ENCODE measurements at places on chromosomes 7 and 10. TPM values are rescaled to one million over a fixed set of nuclear protein-coding genes. Genes with fewer than 3 reads are reported as not detected.
A peak's percentile ranks its signal among the peaks of the same experiment; 100 is the strongest.

SPOCK2 gene
- total RNA-seq, result 291 TPM

EGFR gene
- total RNA-seq, result not detected

IL15RA gene
- 30.0 TPM for total RNA-seq

MEOX2 gene
- not detected for total RNA-seq

CYREN gene
- 44.5 TPM for total RNA-seq

BAMBI gene
- total RNA-seq, result 0.32 TPM

ABCB1 gene
- 20.1 TPM for total RNA-seq

DNA sequence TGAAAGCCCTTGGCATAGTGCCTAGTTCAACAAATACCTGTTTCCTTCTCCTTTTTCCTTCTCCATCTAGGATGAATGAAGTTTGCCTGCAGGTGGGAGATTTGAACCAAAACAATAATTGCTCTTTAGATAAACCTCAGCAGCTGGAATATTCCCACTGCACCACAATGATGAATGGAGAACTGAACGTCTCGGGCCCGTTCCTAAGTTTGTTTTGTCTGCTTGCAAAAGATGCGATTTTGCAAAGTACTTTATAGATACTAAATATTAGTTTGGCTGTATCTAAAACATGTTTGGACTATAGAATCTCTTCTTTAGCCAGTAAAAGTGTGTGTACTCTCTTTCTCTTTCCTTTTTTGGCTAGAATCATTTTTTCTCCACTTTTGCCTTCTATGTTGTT is 75.8 kb upstream of the BMPER start:
- H3K4me1 ChIP-seq, result no peaks in the 10 kb centered on the region
- H3K4me3 ChIP-seq, result no peak overlapping the region
- no peaks in the 10 kb centered on the region for H3K27me3 ChIP-seq
- no peak overlapping the region for H3K27ac ChIP-seq

GRCh38 chr10:329361-330099 is 194.3 kb downstream of the ZMYND11 start:
- H3K27ac ChIP-seq, result peak overlapping the region; percentile 85
- DNase-seq, result peak; percentile 44
- peak overlapping the region; percentile 74 for H3K4me3 ChIP-seq
- H3K27me3 ChIP-seq, result no peaks in the 10 kb centered on the region
- no peaks in the 10 kb centered on the region for H3K36me3 ChIP-seq

DNA sequence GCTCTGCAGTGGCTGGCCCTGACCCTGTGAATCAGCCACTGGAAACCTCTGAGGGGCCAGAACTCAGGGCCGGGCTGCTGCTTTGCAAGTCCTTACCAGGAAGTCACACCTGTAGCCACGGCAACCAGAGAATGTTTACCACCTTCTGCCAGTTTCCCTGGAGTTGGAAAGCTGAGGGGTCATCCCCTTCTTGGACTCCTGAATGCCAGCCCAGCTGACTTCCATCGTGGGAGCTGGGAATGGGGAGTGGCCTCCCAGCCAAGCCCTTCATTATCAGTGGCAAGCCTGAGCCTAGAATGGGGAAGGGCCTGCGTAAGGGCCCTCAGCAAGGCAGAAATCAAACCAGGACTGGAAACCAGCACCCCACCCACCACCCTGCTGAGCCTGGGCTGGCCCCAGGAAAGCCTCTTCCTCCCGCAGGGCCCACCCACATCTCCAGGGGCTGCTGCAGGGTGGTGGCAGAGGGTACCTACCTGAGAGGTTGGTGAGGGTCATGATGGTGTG is 6.5 kb upstream of the CRHR2 start:
- H3K27me3 ChIP-seq, result peaks cover 29% of the 10 kb centered on the region
- no peak overlapping the region for H3K27ac ChIP-seq
- H3K4me3 ChIP-seq, result no peak overlapping the region
- no peaks in the 10 kb centered on the region for H3K4me1 ChIP-seq
- no peaks in the 10 kb centered on the region for H3K36me3 ChIP-seq

GRCh38 chr7:21903020-21903786 is 42.5 kb downstream of the CDCA7L start:
- no peak for DNase-seq
- H3K27ac ChIP-seq, result no peak overlapping the region
- H3K27me3 ChIP-seq, result no peaks in the 10 kb centered on the region
- peaks cover 8% of the 10 kb centered on the region for H3K4me1 ChIP-seq
- H3K36me3 ChIP-seq, result peaks cover 7% of the 10 kb centered on the region

DNA sequence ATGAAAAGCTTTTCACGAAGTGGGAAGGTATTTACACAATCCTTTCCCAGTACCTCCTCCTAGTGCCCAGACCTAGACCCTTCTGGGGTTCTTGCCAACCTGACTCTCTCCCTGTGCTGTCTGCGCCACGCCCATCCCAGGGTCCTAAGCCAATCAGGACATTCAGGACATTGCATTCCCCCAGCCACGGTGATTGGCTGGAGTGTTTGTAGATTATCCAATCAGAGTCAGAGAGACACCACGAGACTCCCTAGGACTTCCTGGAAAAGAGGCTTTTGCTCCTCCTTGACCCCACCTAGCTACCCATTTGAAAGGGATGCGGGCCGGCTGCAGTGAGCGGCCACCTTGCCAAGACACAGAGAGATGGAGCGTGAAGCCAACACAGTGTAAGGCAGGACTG is 3.5 kb upstream of the GDF2 start:
- H3K27me3 ChIP-seq, result no peaks in the 10 kb centered on the region
- no peaks in the 10 kb centered on the region for H3K4me1 ChIP-seq
- H3K4me3 ChIP-seq, result no peak overlapping the region
- H3K36me3 ChIP-seq, result no peaks in the 10 kb centered on the region
- H3K27ac ChIP-seq, result no peak overlapping the region
- no peak for DNase-seq

DNA sequence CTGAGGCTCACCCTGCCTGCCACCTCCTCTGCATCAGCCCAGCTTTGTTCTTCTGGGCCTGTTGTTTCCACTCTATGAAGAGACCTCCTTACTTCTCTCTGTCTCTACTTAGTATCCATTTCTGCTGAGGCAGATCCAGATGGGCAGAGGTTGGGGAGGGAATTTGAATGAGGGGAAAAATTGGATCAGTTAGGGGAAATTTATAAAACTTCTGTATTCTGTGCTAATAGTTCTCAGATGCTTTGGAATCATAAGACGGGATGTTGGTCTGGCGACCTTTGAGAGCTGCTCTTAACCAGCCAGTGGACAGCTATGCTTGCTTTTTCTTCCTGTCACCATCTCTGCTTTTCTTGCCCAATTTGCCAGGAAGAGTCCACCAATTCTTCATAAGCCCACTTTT is 55.5 kb downstream of the AUTS2 start:
- H3K27ac ChIP-seq, result no peak overlapping the region
- H3K36me3 ChIP-seq, result no peaks in the 10 kb centered on the region
- H3K4me3 ChIP-seq, result no peak overlapping the region
- no peak for DNase-seq
- H3K27me3 ChIP-seq, result peaks cover 16% of the 10 kb centered on the region
- no peaks in the 10 kb centered on the region for H3K4me1 ChIP-seq

DNA sequence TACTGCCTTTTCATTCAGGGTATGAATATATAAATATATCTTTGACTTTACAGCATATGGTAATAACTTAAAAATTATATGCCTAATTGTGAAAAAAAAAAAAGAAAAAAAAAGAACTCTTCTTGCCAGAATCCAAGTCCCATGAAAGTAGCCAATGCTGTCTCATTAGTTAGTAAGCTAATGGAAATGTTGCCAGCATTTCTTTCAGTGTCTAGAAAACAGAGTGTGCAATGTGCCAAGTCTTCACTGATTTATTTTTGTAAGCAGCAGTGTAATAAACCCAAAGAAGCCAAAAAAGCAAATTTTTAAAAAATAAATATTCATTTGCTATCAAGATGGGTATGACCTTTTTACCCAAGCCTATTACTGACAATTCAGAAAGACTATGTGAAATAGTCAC is 31.1 kb upstream of the LRRN3 start:
- no peak overlapping the region for H3K27ac ChIP-seq
- H3K36me3 ChIP-seq, result peaks cover 18% of the 10 kb centered on the region
- no peak for DNase-seq
- no peak overlapping the region for H3K4me3 ChIP-seq
- peaks cover 16% of the 10 kb centered on the region for H3K4me1 ChIP-seq

DNA sequence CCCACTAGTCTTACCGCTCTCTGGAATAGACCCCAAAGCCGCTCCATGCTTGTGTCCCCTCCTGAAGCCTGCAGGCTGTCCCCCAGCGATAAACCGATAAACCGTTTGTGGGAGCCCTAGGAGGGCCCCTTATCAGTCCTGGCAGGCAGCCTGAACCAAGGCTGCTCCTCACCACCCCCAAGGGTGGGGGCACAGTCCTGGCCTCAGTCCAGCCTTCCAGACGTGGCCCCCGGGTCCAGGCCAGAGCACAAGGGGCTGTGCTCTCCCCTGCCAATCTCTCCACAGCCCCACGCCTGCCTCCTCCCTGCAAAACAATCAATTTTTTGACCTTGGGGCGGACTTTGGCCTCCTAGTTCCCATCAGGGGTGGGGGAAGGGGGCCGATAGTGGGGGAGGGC is at the start of gene TFR2:
TSS of gene TFR2 (minus strand) at position 90 of the 397 bp plus-strand sequence. CDS start at position 47, 43 bp downstream.
- H3K27ac ChIP-seq, result no peak within 1 kb of the TSS
- H3K4me1 ChIP-seq, result no peaks in the 10 kb centered on the region
- no peaks in the 10 kb centered on the region for H3K36me3 ChIP-seq
- no peak for DNase-seq

- peaks cover 98% of the 10 kb centered on the region for H3K4me1 ChIP-seq
- H3K27me3 ChIP-seq, result no peaks in the 10 kb centered on the region
- peaks cover 17% of the 10 kb centered on the region for H3K36me3 ChIP-seq
- H3K4me3 ChIP-seq, result peak overlapping the region; percentile 88
Measured at GRCh38 chr10:14563359-14563940, 211.2 kb downstream of the FAM107B start.

GRCh38 chr7:142177869-142178268 is 66.4 kb downstream of the MGAM2 start:
- H3K4me3 ChIP-seq, result no peak overlapping the region
- H3K27me3 ChIP-seq, result peaks cover 51% of the 10 kb centered on the region
- H3K4me1 ChIP-seq, result peaks cover 10% of the 10 kb centered on the region

DNA sequence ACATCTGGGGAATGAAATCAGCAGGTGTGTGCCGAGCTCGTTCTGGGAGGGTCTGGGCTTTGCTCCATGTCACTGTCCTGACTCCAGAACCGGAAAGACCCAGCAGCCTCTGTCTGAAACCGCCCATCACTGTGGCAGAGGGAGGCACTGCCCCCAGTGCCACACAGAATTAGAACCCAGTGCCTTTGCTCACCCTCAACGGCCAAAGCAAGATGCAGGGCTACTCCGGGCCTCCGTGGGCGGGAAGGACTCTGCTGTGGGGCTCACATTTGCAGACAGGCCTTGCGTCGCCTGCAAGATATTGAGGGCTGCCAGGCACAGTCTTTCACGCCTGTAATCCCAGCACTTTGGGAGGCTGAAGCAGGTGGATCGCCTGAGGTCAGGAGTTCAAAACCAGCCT is 219.2 kb upstream of the PPP2R2D start:
- no peaks in the 10 kb centered on the region for H3K27me3 ChIP-seq
- no peaks in the 10 kb centered on the region for H3K36me3 ChIP-seq
- no peak overlapping the region for H3K27ac ChIP-seq
- no peak for DNase-seq

- peaks cover 2% of the 10 kb centered on the region for H3K36me3 ChIP-seq
- H3K4me1 ChIP-seq, result peaks cover 6% of the 10 kb centered on the region
- DNase-seq, result no peak
- peaks cover 68% of the 10 kb centered on the region for H3K27me3 ChIP-seq
- no peak within 1 kb of the TSS for H3K27ac ChIP-seq
Measured at GRCh38 chr7:19117091-19117869, at the start of gene TWIST1. TWIST1 (minus strand) TSS chr7:19117636; CDS start chr7:19117321, 315 bp downstream.

DNA sequence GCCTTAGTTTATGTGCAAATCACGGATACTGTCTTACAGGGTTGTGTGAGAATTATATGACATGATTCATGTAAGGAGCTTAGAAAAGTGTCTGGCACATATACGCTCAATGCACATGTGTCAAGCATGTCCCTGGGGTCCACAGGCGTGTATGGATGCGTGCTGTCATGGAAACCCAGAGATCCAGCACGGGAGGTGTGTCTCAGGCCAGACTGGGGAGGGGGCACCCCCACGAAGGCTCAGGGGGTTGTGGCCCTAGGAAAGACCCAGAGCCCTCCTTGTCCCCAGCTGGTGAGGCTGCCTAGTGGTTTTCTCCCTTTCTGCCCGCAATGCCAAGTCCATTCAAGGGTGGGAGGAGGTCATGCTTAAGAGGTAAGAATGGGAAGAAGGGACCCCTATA is 9.1 kb downstream of the BTBD16 start:
- peaks cover 29% of the 10 kb centered on the region for H3K27me3 ChIP-seq
- no peak overlapping the region for H3K4me3 ChIP-seq
- H3K4me1 ChIP-seq, result no peaks in the 10 kb centered on the region
- DNase-seq, result no peak
- H3K36me3 ChIP-seq, result no peaks in the 10 kb centered on the region
- H3K27ac ChIP-seq, result no peak overlapping the region

DNA sequence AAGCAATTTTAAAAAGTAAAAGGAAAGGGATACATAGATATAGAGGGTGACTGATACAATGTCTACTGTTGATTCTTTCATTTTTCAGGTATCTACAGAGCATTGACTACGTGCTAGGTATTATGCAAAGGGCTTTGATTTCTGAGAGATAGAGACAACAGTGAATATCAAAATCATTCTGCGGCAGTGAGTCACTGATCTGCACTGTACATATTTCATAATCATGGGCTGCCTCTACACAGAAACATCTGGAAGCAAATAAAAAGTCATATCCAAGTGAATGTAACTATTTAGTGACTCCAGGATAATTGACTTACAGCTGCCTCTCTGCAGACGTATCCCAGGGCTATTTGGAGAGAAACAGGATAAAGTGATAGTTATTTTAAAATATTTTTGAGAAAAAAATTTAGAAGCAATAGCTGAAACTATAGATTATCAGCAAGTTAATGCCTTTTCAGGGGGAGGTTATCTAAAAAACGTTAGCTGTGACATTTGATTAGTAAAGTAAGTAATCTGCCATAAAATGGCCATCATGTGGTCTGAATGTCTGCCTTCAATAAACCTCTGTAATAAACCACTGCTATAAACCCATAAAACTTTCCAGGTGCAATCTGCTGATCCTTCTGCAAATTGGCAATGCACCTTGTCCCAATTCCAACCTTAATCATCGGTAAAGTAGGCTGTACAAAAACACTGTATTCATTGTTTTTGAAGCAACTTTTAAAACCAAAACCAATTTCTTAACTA is 43.7 kb downstream of the CPXM2 start:
- H3K36me3 ChIP-seq, result no peaks in the 10 kb centered on the region
- H3K27me3 ChIP-seq, result peaks cover 18% of the 10 kb centered on the region
- H3K4me3 ChIP-seq, result no peak overlapping the region
